Karpas-422 (cell line): ENCODE measurements at places on chromosomes 5 and 9. TPM values are rescaled to one million over a fixed set of nuclear protein-coding genes. Genes with fewer than 3 reads are reported as not detected.

GRCh38 chr9:18126831-18127498 lies 347.0 kb upstream of the ADAMTSL1 start:
- no peak overlapping the region for H3K27ac ChIP-seq
- no peaks in the 10 kb centered on the region for H3K4me1 ChIP-seq
- H3K36me3 ChIP-seq = no peaks in the 10 kb centered on the region
- no peak overlapping the region for H3K4me3 ChIP-seq

GRCh38 chr5:148860599-148860998 lies 34.2 kb downstream of the ADRB2 start:
- H3K27ac ChIP-seq = no peak overlapping the region
- peaks cover 13% of the 10 kb centered on the region for H3K4me1 ChIP-seq
- DNase-seq = no peak
- H3K4me3 ChIP-seq = no peak overlapping the region
- H3K36me3 ChIP-seq = no peaks in the 10 kb centered on the region

- H3K4me3 ChIP-seq = no peak overlapping the region
- H3K27me3 ChIP-seq = no peaks in the 10 kb centered on the region
- no peak for DNase-seq
Measured at GRCh38 chr5:4044881-4045280, 449.2 kb downstream of the IRX1 start.

DNA sequence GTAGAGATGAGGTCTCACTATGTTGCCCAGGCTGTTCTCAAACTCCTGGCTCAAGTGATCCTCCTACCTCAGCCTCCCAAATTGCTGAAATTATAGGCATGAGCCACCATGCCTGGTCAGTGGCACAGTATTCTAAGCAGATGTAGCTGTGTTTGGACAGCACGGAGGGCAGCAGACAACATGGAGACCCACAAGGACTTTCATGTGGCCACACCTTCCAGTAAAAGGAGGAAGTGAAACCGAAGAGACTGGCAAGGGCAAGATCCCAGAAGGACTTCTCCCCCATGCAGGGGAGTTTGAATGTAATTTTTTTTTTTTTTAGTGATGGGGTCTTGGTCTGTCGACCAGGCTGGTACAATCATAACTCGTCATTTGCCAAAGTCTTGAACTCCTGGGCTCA lies 172.2 kb downstream of the TRPM3 start:
- no peak overlapping the region for H3K4me3 ChIP-seq
- H3K36me3 ChIP-seq = no peaks in the 10 kb centered on the region
- no peaks in the 10 kb centered on the region for H3K4me1 ChIP-seq
- no peaks in the 10 kb centered on the region for H3K27me3 ChIP-seq
- no peak overlapping the region for H3K27ac ChIP-seq
- no peak for DNase-seq

- no peak for DNase-seq
- no peaks in the 10 kb centered on the region for H3K36me3 ChIP-seq
- H3K4me1 ChIP-seq = no peaks in the 10 kb centered on the region
- H3K27me3 ChIP-seq = no peaks in the 10 kb centered on the region
- no peak overlapping the region for H3K27ac ChIP-seq
Measured at GRCh38 chr5:16759147-16759773, 142.5 kb upstream of the RETREG1 start.

GRCh38 chr9:38690574-38690973 lies 29.4 kb downstream of the FAM240B start:
- DNase-seq = no peak
- H3K4me1 ChIP-seq = no peaks in the 10 kb centered on the region
- H3K4me3 ChIP-seq = no peak overlapping the region
- H3K27ac ChIP-seq = no peak overlapping the region
- no peaks in the 10 kb centered on the region for H3K27me3 ChIP-seq

GRCh38 chr9:138077126-138077525 lies 199.5 kb downstream of the CACNA1B start:
- H3K36me3 ChIP-seq = no peaks in the 10 kb centered on the region
- no peak for DNase-seq
- H3K27ac ChIP-seq = no peak overlapping the region
- no peaks in the 10 kb centered on the region for H3K27me3 ChIP-seq
- H3K4me3 ChIP-seq = no peak overlapping the region

DNA sequence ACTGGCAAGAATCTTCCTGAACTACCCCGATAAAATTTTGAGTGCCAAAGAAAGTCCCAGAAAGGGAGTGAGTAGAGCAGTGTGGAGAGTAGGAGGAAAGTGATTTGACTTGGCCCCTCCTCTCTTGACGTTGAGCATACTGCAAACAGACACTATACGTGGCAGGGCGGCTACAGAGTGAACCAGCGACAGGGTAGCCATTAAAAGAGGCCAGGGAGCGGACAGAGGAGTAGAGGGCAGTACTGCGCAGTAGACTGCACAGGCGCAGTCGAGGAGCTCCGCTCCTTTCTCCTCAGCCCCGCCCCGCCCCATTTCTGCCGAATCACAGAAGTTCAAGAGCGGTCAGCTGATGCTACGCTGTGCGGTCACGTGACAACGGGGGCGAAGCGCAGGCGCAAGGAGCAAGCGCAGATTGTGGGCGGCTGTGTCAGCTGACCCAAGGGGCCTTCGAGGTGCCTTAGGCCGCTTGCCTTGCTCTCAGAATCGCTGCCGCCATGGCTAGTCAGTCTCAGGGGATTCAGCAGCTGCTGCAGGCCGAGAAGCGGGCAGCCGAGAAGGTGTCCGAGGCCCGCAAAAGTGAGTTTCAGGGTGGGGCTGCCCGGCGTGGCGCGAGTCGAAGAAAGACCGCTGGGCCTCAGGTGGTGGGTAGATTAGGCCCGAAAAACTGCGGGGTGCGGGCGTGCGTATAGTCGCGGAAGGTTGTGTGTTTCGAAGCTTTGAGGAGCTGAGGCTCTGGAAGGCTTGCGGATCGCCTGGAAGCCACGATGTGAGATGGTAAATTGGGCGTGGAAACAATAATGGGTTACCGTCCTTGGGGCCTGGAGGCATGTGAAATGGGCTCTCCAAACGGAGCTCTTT lies at the start of gene ATP6V1G1:
TSS of gene ATP6V1G1 (plus strand) at position 425 of the 858 bp plus-strand sequence. CDS start at position 495, 70 bp downstream.
- DNase-seq = peak; percentile 100
- H3K4me3 ChIP-seq = peak within 1 kb of the TSS; percentile 78
- peak within 1 kb of the TSS; percentile 60 for H3K27ac ChIP-seq
- peaks cover 49% of the 10 kb centered on the region for H3K4me1 ChIP-seq

- no peak for DNase-seq
- H3K4me1 ChIP-seq = no peaks in the 10 kb centered on the region
- no peak overlapping the region for H3K27ac ChIP-seq
- no peaks in the 10 kb centered on the region for H3K36me3 ChIP-seq
- H3K4me3 ChIP-seq = no peak overlapping the region
Measured at GRCh38 chr5:44568519-44568918, 179.3 kb upstream of the FGF10 start.

GRCh38 chr5:111983459-111983858 lies 226.5 kb upstream of the NREP start:
- H3K4me1 ChIP-seq = no peaks in the 10 kb centered on the region
- no peak for DNase-seq
- H3K36me3 ChIP-seq = no peaks in the 10 kb centered on the region
- H3K27ac ChIP-seq = no peak overlapping the region
- H3K27me3 ChIP-seq = no peaks in the 10 kb centered on the region

DNA sequence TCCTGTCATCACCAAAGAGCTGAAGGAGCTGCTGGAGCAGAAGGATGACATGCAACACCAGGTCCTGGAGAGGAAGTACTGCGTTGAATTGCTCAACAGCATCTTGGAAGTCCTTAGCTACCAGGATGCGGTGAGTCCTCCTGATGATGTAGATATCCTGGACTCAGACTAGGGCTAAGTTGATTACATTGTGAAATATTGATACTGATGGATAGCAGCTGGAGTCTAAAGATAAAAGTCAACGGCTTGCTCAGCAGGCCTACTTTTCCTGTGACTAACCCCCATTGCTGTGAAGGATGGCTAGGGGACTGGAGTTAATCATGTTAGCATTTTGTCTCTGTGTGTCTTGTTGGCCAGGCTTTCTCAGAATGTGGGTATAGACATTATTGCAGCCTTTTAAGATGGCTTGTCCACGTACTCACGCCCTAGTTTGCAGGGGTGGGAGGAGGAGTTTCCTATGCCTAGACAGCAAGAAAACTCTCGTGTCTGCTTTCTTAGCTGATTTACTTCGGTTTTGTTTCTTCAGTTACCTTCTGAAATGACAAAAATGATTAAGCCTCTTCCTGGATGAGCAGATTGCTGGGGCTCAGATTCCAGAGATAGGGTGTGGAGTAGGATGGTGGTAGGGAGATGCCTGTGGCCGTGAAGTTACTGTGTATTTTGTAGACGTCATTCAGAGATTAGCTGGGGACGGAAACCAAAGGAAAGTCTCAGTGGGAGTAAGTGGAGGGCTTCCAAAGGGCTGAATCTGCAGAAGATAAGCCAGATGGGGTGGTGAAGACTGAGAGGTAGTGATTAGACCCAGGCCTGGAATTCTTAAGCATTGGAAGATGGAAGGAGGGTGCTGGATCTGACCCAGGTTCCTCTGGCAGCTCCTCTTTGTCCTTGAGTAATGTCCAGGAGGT lies 166.3 kb downstream of the DOCK2 start:
- H3K4me1 ChIP-seq = peaks cover 31% of the 10 kb centered on the region
- no peak for DNase-seq
- no peaks in the 10 kb centered on the region for H3K27me3 ChIP-seq
- H3K4me3 ChIP-seq = no peak overlapping the region
- H3K27ac ChIP-seq = no peak overlapping the region
- peaks cover 13% of the 10 kb centered on the region; the same call in 1 of the 2 replicates for H3K36me3 ChIP-seq

GRCh38 chr5:112202694-112203093 lies 216.4 kb downstream of the EPB41L4A start:
- H3K4me1 ChIP-seq = no peaks in the 10 kb centered on the region
- DNase-seq = no peak

DNA sequence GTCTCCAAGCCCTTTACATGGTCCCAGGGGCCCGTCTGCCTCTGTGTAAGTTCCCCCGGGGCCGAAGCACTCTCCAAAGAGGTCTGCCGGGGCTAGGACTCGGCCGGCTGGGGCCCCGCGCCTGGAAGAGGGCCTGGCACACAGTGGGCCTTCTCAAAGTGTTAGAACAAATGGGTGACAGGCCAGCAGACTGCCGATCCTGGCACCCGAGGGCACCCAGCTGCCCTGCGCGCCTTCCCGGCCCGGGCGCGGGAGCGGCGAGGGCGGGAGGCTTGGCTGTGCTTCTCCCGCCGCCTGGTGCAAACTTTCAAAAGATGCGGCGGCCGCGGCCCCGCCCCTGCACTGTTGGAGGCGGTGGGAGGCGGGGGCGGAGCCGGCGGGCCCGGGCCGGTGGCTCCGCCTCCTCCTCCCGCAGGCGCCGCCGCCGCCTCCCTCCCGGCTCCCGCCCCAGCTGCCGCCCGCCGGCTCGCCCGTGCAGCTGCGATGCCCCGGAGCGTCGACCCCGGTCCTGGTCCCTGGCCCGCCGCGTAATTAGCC lies at the start of gene NEURL1B:
TSS of gene NEURL1B (plus strand) at position 442 of the 537 bp plus-strand sequence. CDS start 144 bp downstream, outside the sequence.
- no peak for DNase-seq
- H3K27ac ChIP-seq = no peak within 1 kb of the TSS
- no peaks in the 10 kb centered on the region for H3K36me3 ChIP-seq
- no peaks in the 10 kb centered on the region for H3K27me3 ChIP-seq

GRCh38 chr5:33073881-33074327 lies 362.8 kb downstream of the NPR3 start:
- no peak overlapping the region for H3K4me3 ChIP-seq
- no peaks in the 10 kb centered on the region for H3K36me3 ChIP-seq
- no peak for DNase-seq
- no peaks in the 10 kb centered on the region for H3K27me3 ChIP-seq
- H3K27ac ChIP-seq = no peak overlapping the region

DNA sequence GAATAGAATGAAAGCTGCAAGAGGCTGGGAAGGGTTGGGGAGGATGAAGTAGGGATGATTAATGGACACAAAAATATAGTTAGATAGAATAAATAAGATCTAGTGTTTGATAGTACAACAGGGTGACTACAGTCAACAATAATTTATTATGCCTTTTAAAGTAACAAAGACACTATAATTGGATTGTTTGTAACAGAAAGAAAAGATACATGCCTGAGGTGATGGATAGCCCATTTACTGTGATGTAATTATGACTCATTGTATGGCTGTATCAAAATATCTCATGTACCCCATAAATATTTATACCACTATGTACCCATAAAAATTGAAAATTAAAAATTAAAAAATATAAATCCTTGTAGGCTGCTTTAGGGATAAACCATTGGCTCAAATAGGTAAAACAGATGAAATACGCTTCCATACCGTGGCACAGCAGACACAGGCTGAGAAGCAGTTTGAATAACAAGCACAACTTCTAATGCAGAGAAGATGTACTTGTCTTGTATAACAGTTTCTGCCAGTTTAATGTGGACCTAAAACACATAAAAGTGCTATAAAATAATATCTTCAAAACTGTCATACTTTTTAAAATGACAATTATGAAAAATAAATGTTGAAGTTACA lies 34.9 kb downstream of the APBA1 start:
- H3K4me3 ChIP-seq = no peak overlapping the region
- no peak overlapping the region for H3K27ac ChIP-seq
- H3K36me3 ChIP-seq = no peaks in the 10 kb centered on the region
- DNase-seq = no peak

The TICAM2 gene
- total RNA-seq = 0.07 TPM in 1 of 2 replicates, not detected in the other

The SOHLH1 gene
- not detected in 2 replicates for total RNA-seq

The SPINK4 gene
- total RNA-seq = not detected in 2 replicates

The SPINK1 gene
- not detected in 2 replicates for total RNA-seq

The PCDHA13 gene
- not detected in 2 replicates for total RNA-seq

The LHX6 gene
- total RNA-seq = not detected in 2 replicates

The MCTP1 gene
- total RNA-seq = 0.40 and 0.41 TPM in 2 replicates

The MAPK9 gene
- total RNA-seq = 26.8 and 33.0 TPM in 2 replicates

The OR1Q1 gene
- not detected in 2 replicates for total RNA-seq

The IL9 gene
- not detected in 2 replicates for total RNA-seq
